Stimulated activated CD4-positive, alpha-beta T cell treated with anti-CD3 and anti-CD28 coated beads, Interleukin-15, amount 100 ng/mL, for 1 hour (primary cell): ENCODE measurements at places on chromosomes 1 and 21.

DNA sequence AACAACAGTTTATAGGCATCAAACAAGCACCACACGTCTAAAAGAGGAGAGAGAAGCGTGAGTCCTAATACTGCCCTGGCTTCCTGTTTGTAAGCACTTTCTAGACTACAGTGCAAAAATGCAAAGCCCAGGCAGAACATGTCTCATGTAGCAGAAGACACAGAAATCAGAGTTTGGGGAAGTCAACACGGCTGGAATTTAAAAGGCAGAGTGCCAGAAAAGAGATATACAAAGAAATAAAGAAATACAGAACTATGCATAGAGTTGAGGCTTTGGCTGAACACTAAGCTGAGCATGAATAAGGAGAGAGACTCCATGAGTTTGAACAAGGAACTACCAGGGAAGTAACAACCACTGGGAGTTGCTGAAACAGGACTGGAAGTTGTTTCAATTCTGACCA, 566.6 kb upstream of the NR5A2 start:
- DNase-seq: no peak

DNA sequence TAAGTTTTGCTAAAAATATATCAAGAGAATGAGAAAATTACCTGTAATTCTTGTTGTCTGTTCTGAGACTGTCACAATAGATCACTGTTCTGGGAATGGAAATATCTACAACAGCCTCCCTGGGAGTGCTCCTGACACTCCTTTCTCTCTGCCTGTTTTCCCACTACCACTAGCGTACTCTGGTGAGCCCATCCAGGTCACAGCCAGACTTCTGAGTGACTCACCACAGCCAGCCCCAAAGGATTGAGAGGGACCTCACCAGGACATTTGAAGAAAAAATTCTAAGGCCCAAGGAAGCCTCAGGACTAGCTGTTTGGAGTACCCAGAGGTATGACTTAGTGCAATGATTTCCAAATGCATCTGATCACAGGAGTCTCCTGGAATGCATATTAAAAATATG, 39.0 kb upstream of the TADA1 start:
- DNase-seq: no peak

- no peak for DNase-seq
Measured at GRCh38 chr1:180928331-180929230, 15.9 kb downstream of the KIAA1614 start.

DNA sequence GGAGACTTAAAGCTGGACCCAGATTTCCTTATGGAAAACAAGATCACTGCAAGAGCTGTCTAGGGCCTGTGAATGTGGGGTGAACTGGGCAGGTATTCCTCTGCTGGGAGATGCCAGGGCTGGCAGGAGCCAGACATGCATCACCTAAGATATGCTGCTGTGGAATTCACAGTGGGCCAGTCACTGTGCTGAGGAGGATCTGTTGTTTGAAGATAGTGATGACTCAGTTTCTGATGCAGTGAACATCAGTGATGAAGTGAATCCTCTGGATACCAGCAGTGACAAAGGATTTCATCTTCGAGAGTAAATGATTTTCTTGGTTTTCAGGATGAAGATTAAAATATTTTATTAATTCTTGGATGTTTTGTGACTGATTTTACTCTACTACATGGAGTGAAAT, 29.9 kb upstream of the CAMSAP2 start:
- DNase-seq: no peak

DNA sequence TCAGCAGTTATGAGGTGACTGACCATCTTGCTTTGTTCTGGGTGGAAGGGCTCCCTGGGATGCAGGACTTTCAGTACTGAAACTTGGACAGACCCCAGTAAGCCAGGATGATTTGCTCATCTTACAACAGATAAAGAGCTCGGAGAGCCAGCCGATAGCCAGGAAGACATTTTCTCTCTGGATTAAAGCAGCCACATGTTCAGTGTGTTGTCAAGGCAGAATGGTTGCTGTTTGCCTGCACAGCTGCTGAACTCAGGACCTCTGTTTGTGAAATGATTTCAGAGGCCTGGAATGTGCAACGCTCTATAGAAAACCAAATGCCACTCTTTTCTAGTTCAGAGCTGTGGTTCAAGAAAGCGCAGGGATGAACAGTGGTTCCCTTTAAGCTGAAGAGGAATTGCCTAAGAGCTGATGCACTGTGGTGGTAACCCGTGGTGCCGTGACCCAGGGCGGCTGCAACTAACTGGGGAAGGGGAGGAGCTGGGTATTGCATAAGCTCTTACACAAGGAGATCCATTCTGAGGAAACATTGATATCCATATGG, 40.7 kb downstream of the CASQ2 start:
- no peak for DNase-seq

DNA sequence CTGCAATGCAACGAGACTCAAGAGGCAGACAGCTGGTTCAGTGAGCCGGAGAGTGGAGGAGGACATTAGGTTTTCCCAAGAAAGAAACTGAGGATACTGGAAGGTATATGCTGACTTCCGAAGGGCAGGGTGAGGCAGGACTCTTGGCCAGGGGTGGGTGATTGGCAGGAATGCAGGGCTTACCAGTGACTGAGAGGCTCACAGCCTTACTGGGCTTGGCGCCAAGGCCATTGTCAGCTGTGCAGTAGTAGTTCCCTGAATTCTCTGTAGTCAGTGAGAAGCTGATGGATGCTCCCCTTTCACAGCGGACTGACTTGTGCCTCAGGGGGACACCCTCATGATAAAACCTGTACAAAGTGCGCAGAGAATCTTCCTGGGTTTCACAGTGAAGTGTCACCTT, 9.6 kb downstream of the FCRL5 start:
- DNase-seq: no peak

GRCh38 chr1:56194701-56195300, 384.6 kb downstream of the PLPP3 start:
- no peak for DNase-seq

DNA sequence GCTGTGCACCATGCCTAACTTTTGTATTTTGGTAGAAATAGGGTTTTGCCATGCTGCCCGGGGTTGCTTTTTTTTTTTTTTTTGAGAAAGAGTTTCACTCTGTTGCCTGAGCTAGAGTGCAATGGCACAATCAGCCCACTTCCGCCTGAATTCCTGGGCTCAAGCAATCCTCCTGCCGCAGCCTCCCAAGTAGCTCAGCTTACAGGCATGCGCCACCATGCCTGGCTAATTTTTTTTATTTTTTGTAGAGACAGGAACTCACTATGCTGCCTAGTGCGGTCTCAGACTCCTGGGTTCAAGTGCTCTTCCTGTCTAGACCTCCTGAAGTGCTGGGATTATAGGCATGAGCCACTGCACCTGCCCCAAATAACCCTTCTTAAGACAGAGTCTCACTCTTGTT, 153.5 kb downstream of the SLC45A1 start:
- DNase-seq: no peak

DNA sequence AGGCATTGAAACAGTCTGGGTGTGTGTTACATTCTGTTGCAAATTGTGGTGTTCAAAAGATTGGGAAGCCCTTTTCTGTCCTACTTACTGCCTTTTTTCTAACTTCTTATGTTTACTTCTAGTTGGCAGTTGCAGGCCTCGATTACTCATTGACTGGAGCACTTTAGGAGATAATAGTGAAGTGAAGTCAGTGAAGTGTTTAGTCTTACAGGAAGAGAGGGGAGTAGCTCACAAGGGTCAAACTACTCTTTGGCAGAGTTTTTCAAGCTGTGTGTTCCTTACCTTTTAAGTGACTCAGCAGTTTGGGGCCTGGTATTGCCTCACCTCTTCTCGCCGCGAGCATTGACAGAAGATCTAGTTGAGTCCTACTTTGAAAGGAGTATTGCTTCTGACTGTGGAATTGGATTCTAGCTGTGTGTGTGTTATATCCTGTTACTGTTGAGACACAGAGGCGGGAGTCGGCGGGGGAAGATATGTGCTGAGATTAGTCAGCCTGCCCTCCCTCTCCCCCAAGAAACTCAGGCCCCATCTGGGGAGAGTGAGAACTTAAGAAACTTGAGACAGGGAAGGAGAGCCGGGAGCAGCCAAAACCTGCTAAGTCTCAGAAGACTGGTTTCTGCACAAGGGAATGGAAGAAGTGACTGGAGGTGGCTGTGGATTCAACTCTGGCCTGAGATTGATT, 19.3 kb downstream of the AHCYL1 start:
- DNase-seq: no peak
